D721Med (cell line): ENCODE measurements at places on chromosomes 7 and 10.

DNA sequence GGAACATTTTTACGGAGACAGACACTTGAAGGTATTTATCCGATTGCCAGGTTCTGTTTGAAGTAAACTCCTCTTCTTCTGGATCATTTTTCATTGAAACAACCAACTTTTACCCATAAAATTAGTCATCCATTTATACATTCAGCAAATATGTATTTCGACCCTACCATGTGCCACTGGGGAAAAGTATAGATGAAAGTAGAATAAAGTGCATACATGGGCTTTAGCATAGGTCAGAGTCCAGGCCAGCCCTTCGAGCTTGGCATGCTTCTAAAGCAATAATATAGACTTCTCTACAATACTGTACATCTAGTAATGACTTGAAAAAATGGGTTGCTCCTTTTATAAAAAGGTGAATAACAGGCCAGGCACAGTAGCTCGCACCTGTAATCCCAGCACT, 10.1 kb downstream of the SLC25A16 start:
- DNase-seq, result no peak

- no peak for DNase-seq
These were observed 61.4 kb downstream of the ABI1 start for GRCh38 chr10:26799342-26799741.

GRCh38 chr7:99599836-99600235, 1.8 kb downstream of the TMEM225B start:
- DNase-seq, result no peak

DNA sequence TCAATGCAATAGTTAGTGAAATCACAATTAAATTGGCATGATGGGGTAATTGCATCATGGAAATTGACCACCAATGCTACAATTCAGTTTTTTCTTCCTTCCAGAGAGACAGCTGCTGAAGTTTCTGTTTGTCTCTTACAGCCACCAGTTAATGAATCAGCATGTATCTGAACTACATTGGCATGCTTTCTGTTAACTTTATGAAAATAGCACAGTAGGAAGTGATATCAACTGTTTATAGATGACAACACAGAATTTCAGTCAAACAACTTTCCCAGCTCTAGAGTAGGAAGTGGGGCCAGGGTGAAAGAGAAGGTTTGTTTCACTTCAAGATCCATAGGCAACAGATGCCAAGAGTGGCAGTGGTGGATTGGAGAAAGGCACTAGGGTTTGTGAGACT, 339.6 kb upstream of the VWC2 start:
- no peak for DNase-seq

DNA sequence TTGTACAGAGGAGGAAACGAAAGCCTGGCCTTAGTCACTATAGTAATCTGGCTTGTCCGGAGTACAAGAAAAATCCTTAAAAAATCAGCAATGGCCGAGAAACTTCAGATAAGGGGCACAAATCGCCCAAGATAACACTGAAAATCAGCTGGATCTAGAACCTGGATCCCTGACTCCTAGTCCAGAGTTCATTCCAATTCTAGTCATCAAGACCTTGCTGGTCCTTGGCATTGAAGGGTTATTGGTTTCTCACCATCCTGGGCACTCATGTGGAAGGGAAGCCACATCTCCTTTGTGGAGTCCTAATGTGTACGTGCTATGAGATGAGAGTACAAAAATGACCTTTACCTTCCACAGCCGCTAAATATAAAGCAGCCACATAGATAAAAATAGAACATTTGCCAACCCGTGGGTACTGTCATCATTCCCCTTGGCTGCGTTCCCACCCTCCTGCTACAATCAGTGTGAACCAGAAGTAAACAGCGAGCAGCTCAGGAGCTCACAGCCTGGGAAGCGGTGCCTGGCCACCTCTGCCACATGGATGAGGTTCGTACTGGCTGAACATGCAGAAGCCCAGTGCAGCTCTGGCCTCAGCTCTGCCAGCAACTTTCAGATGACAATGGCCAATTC, 116.0 kb upstream of the PDLIM1 start:
- DNase-seq, result no peak

- DNase-seq, result no peak
These were observed 67.1 kb downstream of the IKZF1 start for GRCh38 chr7:50371551-50372021.

DNA sequence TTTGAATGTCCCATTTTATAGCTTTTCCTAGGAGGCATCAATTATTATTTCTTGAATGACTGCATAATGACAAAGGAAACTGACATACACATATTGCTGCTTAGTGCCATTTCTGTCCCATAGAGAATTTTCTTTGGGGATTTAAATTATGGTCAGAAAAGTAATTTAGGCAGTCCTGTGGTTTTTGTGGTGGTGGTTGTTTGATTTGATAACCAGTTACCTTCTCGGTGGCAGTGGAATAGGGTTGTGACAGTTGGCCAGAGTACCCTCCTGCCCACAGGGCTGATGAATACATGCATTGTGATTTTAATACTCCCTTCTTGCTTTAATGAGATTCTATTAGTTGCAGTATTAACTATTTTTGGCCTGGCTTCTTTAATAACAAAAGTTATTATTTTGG, 6.6 kb upstream of the SGCE start:
- no peak for DNase-seq

GRCh38 chr7:140990193-140990962, 24.4 kb downstream of the MRPS33 start:
- DNase-seq, result no peak

- no peak for DNase-seq
These were observed 24.8 kb downstream of the TBC1D12 start for GRCh38 chr10:94427166-94427565.

GRCh38 chr7:108461840-108462239, 5.6 kb upstream of the NRCAM start:
- no peak for DNase-seq

- no peak for DNase-seq
These were observed 59.9 kb downstream of the WDR37 start for GRCh38 chr10:1116051-1116450.

GRCh38 chr7:149719050-149719899, 54.1 kb downstream of the ZNF467 start:
- no peak for DNase-seq

- no peak for DNase-seq
These were observed 545.4 kb upstream of the FZD8 start for GRCh38 chr10:36187380-36188079.

DNA sequence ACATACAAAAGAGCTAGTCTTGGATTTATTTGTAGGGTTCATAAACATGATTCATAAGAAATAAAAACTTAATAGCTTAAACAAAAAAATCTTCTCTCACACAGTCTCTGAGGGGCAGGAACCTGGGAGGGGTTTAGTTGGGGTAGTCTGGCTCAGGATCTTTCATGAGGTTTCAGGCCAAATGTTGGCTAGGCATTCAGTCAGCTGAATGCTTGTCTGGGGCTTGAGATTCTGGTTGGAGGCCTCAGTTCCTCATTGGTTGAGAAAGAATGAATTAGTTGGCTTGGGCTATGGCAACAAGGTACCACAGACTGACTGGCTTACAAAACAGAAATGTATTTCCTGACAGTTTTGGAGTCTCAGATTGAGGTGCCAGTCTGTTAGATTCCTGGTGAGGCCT, 74.3 kb downstream of the ANKRD7 start:
- DNase-seq, result no peak

DNA sequence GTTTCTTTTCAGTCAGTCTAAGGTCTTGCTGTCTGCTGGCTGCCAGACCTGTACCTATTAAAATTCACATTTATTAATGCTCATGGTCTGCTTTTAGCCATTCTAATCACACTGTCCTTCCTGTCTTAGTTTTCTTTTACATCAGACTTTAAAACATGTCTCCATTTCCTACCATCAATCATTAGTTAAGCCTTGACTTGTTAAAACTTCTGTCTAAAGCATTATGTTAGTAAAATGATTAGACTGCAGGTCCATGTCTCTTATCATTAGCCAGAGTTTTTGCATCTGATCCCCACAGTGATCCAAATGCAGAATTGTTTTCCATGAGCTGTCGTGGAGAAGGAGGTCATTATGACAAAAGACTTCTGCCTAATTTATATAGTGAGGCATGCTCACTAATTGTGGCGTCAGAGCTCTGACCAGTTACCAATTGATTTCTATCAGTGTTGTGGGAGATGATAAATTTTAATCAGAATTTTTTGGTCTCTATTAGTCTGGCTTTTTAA, 226.5 kb downstream of the DKK1 start:
- no peak for DNase-seq
